ENCODE measurements at places on chromosomes 3 and 15. TPM values are rescaled to one million over a fixed set of nuclear protein-coding genes. Genes with fewer than 3 reads are reported as not detected.

DNA sequence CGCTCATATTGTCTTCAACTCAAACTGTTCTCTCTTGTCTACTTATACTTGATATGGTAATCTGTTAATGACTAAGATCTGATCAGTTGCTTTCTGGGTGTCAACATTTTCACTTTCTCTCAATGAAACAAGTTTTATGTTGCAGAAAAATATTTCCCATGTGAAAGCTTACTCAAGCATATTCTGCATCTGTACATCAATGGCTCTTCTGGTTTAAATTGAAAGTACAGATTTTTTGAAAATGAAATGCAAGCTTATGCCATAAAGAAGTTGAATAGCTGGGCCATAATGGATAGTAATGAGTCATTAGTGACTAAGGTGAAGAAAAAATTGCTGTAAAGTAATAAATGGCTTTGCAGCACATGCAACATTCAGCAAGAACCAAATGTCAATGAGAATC is 140.7 kb downstream of the BCHE start:
- no peak for DNase-seq

The CPB1 gene
- total RNA-seq = not detected

DNA sequence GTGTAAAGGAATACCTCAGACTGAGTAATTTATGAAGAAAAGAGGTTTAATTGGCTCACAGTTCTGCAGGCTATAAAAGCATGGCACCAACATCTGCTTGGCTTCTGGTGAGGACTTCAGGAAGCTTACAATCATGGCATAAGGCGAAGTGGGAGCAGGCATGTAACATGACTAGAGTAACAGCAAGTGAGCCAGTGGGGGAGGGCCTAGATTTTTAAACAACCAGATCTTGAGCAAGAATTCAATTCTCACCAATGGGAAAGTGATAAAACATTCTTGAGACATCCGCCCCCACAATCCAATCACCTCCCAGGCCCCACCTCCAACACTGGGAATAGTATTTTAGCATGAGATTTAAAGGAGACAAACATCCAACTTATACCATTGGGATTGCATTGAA is 44.2 kb upstream of the BCL2A1 start:
- DNase-seq = no peak

The PRR20G gene
- not detected for total RNA-seq

- no peak for DNase-seq
Observed at GRCh38 chr3:190041333-190042041, 79.2 kb downstream of the P3H2 start.

The SLC28A1 gene
- total RNA-seq = not detected

DNA sequence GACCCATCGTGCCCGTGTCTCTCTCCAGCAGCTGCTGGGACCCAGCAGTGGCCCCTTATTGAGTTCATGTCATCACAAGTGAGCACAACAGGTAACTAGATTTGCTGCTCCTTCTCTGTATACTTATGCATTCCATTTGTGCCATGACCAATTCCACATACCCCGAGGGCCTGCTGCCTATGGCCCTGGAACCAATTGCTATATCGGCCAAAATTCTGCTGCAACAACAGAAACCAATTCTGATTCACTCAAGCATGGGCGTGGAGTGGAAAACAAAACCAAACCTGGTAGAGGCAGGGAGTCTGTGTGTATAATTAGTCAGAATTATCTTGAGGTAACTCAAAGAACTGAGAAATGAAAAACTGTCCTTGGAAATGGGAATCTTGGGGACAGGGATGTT is 516.6 kb downstream of the EPHB1 start:
- DNase-seq = no peak

The CHDH gene
- total RNA-seq = 0.32 TPM

DNA sequence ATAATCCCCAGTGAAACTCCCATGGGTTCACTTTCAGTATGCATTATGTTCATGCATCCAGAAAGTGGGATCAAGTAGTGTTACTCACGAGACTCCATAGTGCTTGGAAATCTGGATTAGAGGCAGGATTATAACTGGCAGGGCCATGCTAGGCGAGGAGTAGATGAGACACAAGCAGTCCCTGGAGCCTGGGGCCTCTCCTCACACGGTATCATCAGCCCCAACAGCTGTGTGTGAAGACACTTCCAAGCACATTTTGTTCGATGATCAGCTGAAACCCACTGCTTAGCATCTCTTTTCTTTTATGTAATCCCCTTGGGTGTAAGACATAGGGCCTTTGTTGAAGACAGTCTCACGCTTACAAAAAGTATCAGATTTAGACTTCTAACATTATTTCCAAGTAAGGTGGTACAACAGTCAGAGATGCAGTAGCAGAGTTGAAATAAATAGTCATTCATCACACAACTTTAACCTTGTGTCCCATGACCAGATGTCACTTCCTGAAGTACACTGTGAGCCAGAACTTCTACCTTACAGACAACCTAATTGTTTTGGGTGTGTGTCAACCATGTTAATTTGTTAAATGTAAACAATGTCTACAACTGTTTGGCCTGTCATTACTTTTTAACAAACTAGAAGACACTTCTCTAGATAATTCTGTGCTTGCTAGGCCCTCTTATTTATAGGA is 116.9 kb downstream of the GADL1 start:
- DNase-seq = no peak

DNA sequence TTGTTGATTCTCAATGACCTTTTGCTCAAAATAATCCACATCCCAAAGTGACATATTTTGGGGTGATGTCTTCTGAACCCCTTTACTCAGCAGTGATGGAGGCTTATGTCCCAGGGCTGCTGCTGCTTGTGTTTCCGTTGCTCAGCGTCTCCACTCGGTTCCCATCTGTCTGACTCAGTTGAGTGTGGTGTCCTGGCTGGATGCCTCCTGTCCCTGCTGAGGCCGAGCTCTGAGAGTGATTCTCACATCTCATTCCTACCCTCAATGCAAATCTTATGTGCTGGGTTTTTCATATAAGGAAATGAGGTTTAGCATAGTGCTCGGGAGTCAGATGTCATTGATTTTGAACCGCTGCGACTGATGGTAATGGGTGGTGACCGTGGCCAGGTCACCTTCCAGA is 247.4 kb downstream of the GABRG3 start:
- DNase-seq = no peak

DNA sequence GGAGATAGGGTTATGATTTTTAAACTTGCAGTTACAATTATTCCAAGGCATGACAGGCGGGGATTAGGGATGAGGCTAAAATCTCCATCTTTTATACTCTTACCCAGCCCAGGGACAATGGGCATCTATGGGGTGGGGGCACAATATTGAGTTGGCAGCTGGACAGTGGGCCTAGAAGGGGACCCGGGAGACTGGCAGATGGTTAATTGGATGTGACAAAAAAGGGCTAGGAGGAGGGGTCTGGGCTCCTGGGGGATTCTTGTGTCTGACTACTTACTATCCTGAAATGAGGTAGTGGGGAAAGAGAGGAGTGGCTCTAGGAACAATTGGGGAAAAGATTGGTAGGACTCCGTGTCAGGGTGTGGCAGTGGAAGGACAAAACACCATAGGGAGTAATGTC is 53.0 kb upstream of the ROPN1 start:
- no peak for DNase-seq
